GM13977 (cell line): ENCODE measurements at places on chromosomes 7 and 10.

GRCh38 chr7:117480978-117481377, 1.2 kb downstream of the CFTR start:
- DNase-seq, result no peak

DNA sequence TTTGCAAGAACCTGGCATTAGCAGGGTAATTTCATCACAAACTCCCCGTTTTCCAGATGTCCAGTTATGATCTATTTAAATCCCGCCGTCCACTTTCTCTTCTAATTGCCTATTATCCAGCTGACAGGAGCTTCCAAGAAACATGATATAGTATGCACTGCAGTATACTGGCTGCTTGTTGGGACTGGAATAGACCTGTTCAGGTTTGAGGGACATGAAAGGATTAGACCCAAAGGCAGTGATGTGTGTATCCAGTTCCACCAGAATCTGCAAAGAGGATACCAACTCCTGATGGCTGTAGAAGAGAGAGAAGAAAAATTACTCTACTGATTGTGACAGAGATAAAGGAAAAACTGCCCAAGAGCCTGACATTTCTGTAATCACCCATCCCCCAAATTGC, 8.9 kb downstream of the MSS51 start:
- DNase-seq, result no peak

GRCh38 chr10:105291571-105291970, 650.5 kb downstream of the SORCS3 start:
- no peak for DNase-seq

DNA sequence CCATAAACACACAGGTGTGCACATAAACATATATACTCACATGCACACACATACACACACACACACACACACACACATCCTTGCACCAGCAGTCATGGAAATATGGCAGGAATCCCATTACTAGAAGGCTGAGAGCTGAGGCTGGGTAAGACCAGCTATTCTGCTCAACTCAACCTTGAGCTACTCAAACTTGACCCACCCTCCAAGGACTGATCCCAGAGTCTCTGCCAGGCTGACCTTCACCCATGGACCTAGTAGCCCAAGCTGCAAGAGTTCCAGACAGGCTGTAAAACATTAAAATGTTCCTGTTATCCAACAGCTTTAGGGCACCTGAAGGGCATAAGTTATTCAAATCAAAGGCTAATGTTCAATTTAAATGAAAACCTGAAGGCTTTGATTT, 134.6 kb downstream of the FRMD4A start:
- DNase-seq, result no peak

DNA sequence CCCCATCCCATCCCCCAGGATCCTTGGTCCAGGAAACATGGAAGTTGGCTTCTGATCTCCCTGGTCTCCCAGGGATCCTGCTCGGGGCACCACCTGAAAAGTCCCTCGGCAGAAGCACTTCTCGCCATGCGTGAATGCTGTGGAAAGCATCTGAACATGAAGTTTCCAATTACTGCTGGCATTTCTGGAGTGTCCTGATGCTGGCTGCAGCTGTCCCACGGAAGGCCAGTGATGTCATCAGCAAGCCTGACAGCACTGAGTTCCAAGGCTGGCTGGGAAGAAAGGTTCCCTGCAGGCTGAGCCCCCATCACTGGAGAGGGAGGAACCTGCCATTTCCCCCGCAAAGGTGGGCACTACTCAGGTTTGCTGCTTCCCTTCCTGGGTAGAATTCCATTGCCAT, 71.4 kb downstream of the KCNMA1 start:
- no peak for DNase-seq

DNA sequence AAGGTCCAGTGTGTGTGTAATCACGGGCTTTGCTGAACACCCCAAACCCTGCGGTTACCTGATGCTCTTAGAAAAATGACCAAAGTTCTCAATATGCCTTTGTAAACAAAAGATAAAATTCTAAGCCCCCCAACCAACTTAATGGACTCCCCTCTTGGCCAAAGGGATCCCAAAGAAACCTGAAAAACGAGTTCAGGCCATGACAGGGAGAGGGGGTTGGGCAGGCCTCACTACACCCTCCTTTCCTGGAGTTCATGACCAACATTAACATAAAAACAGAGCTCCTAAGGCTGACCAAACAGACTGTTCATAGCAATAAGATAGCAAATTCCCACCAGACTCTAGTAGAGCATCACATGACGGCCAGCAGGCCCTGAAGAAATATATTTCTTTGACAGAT, 3.0 kb upstream of the VIPR2 start:
- DNase-seq, result no peak

- peak; percentile 55 for DNase-seq
Measured at GRCh38 chr7:140230516-140230860, 53.7 kb upstream of the KDM7A start.

GRCh38 chr7:114414156-114415063, at the start of gene FOXP2:
Gene FOXP2 (plus strand): TSS chr7:114414815. CDS start chr7:114426512, 11,697 bp downstream.
- no peak for DNase-seq

DNA sequence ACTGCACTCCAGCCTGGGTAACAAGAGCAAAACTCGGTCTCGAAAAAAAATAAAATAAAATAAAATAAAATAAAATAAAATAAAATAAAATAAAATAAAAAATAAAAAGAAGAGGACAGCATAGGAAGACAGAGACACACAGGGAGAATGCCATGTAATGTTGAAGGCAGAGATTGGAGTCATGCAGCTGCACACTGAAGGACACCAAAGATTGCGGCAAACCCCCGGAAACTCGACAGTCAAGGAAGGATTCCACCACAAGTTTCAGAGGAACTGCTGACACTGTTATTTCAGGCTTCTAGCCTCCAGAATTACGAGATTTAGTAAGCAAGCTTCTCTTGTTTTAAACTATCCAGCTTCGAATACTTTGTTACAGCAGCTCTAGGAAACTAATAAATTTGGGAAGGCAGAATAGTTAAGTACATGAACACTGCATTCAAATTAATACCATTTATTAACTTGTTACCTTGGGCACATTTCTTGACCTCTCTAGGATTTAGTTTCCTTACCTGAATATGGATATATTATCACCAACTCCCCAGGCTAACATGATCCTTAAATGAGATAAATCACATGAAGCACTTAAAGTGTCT, 9.5 kb downstream of the CPED1 start:
- no peak for DNase-seq

DNA sequence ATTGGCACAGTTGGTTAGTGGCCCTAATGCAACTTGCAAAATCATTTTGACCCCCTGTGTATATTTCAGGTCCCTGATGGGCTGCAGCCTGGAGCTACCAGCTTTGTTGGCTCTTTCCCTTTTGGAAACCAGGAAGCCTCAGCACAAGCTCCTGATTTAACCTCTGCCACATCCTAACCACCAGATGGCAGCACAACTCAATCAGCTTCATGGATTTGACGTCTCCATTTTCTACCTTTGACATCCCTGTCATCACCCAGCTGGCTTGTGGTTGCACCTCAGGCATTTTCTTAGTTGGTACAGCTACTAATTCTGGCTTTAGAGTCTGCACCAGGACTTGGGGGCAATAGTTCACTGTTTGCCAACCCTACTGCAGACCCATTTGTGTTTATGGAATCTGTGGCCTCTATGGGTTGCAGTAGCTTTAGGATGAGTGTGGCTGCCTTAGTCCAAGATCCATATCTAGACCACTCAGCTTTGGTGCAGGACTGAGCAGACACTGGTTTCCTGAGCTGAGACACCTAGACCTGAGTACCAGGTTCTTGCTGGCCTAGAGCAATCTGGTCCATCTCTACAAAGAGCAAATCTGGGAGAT, 456.2 kb downstream of the REEP3 start:
- peak; percentile 68 for DNase-seq

GRCh38 chr7:2934211-2934731, 90.2 kb upstream of the GNA12 start:
- DNase-seq, result no peak

DNA sequence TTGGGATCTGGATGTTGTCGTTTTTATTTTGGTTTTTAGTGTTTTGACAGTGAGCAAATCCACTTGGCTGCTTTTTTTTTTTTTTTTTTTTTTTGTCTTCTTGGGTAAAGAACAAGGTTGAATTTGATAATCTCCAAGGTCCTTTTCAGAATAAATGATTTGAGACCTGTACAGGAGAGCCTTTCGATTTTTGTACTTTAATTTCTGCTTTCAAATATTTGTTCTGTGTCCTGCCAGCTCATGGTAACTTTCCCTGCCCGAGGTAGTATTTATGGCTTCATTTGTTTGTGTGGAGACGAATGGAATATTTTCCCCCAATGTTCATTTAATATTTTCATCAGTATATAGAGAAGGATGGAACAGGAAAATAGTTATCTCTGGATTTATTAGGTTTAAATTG, 19.9 kb downstream of the WAC start:
- DNase-seq, result no peak

- DNase-seq, result no peak
Measured at GRCh38 chr10:12819071-12819470, 182.4 kb downstream of the CCDC3 start.

- no peak for DNase-seq
Measured at GRCh38 chr10:8158193-8159071, 103.9 kb downstream of the GATA3 start.

GRCh38 chr7:133575726-133576440, 323.0 kb downstream of the EXOC4 start:
- no peak for DNase-seq

GRCh38 chr10:81957976-81958375, 83.0 kb downstream of the NRG3 start:
- DNase-seq, result no peak

DNA sequence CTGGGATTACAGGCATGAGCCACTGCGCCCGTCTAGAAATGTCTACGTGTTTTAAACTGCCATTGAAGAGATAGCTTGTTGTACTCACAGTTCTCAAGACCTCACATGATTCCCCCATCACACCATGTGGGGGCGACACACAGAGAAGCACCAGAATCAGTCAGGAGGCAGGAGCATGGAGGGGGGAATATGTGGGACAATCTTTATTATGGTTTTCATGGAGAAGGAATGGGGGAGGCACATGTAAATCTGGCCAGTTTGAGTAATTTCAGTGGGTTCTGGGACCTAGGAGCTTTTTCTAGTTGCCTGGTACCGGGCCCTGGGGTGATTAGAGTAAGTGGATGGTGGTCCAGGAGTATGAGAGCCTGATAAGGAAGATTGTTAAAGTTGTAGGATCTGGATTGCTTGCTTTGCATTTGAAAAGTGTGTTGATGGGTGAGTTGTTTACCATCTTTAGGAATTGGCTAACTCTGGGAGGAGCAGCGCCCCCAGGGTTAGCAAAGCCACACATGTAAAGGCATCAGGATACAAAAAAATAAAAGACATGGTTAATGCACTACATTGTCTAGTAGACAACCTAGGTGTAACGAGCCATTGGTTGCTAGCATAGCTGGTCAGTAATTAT, 85.4 kb upstream of the SLC13A1 start:
- no peak for DNase-seq

- no peak for DNase-seq
Measured at GRCh38 chr10:61845950-61846268, 55.6 kb upstream of the ARID5B start.

DNA sequence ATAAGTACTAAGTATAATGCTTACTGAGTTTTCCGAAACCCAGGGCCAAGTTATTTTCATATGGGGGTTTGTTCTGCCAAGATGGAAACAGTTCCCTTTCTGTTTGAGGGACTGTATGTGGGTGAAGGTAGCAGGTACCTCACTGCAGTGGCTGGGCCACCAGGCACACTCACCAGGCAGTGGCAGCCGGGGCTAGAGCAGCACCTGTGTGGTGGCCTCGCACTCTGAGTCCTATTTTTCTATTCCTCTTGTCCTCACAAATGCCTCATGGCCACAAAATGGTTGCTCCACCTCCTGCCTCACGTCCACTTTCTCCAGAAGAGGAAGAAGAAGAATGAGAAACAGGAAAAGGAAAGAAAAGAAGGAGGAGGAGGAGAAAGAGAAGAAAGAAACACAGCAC, 167.3 kb upstream of the SHH start:
- DNase-seq, result no peak

DNA sequence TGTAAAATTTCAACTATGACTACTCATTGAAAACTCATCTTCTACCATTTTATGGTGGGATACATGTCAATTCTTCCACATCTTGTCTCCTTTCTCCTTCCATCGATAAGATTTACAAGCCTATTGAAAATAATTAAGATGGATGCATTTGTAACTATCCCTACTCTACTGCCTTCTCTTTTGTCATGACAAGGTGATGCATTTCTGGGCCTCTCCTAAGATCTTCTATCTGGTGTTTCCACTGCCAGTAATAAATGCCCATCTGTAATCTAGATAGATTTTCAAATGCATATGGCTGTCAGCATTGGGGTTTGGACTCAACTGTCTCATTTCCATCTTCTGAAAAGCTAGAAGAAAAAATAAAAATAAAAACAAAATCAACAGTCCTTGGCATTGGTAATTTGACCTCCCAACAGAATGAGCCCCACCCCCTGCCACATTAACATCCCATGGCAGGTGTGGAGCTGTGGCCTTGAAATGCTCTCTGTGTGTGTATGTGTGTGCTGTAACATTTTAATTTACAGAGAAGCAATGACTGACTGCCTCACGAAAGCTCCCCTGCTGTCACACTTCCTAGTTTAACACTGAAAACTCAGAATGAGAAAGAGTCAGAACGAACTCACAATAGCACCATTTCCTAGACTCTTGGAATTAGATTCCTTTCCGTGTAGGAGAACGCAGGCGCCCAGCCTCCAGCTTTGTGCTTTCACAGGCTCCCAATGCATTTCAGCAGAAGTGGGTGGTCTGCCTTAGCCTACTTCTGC, 74.2 kb downstream of the RHOBTB1 start:
- DNase-seq, result no peak

- DNase-seq, result no peak
Measured at GRCh38 chr7:142709921-142710320, 39.4 kb upstream of the PRSS1 start.

- DNase-seq, result no peak
Measured at GRCh38 chr7:69703099-69703498, 104.8 kb downstream of the AUTS2 start.

DNA sequence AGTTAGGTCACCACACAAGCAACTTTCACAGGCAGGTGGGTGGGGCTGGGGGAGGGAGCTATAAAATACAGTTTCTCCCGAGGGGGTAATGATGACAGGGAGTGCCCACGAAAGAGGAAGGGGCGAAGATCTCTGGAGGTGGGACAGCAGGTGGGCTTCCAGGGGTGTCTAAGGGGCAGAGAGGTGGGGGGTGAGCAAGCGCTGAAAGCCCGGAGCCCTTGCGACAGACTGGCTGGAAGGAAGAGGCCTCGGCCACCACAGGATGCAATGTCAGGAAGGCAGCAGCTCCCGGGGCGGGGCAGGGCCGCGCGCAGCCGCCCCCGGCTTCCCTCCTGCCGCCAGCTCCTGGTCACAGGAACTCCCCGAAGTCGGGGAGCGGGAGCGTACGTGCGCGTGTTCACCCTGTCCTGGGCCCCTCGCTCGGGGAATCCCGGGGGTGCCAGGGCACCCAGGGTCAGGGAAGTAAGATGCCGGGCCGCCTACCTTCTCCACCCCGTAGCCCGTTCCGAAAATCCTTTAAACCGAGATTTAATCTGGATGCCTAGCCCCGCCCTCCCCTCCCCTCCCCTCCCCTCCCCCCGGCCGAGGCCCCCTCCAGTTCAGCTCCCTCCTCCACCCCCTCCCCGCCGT, 105.2 kb upstream of the PPIF start:
- peak; percentile 84 for DNase-seq
